Activated CD4-positive, alpha-beta T cell treated with anti-CD3 and anti-CD28 coated beads, Interleukin-2, Interleukin-4, amounts not matched to agents 100 ng/mL and 50 ng/mL, durations not matched to agents 16 hours and 8 hours (primary cell): ENCODE measurements at places on chromosomes 4 and X.

DNA sequence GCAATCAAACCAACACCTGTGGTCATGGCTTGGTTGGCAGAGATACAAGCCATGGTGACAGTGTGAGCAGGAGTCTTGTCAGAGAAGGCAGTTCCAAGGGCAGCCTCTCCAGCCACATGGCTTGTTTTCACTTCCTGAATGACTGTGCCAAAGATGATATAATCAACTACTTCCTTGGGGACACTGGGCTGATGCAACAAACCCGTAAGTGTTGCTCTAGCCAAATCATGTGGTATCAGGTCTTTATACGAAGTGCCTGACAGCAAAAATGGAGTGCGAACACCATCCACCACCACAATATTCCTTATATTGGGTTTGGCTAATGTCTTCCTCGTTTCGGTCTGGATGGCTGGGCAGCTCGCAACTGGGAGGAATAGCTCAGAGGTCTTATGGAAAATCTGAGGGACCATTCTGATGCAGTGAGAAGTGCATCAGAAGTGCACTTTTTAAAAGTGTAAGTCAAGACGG is 922.0 kb downstream of the NLGN4X start:
- peak; percentile 1 for DNase-seq

GRCh38 chr4:68373513-68373912 is 23.6 kb upstream of the YTHDC1 start:
- DNase-seq: peak; percentile 69

DNA sequence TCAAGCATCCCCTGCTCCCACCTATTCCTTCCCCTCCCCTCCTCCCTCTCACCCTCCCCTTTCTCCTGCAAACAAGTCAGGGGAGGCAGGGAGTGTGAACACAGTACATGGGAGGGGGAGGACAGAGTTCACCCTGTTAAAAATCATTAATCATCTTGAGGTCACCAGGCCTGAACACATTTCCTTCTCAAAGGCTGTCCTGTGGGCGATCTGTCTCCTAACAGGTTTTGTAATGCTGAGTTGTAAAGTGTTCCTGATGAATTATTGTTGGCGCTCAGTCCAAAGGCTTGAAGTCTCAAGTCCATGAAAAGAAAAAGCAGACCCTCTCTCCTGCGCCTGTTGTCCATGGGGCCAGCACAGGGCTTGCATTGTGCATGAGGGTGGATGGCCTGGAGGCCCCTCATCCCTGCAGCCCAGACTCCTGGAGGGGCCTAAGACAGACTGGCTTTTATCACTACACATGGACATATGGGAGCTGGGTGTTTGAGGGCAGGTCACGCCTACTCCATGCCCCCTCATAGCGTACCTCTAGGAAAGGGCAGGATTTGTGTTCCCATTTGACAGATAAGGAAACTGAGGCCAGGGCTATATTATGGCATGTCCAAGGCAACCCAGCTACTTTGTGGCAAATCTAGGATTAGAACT is 189.1 kb downstream of the RAB28 start:
- DNase-seq: no peak

DNA sequence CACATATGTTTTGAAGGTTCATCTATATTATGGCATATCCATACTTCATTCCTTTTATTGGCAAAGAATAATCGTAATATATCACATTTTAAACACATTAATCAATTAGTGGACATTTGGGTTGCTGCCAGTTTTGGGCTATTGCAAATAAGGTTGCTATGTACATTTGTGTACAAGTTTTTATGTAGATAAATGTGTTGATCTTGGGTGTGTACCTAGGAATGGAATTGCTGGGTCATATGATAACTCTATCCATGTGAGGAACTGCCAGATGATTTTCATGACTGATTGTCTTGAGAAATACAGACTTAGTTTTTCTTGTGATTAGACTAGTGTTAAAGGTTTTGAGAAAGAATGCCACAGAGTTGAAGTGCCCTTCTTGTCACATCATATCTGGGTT is 99.2 kb upstream of the RAB40AL start:
- DNase-seq: no peak

GRCh38 chrX:40273356-40274050 is 175.7 kb upstream of the BCOR start:
- DNase-seq: no peak
